CD8-positive, alpha-beta memory T cell (primary cell): ENCODE measurements at places on chromosomes 4 and X.

- DNase-seq, result no peak
Measured at GRCh38 chrX:55593756-55594257, 29.4 kb upstream of the FOXR2 start.

DNA sequence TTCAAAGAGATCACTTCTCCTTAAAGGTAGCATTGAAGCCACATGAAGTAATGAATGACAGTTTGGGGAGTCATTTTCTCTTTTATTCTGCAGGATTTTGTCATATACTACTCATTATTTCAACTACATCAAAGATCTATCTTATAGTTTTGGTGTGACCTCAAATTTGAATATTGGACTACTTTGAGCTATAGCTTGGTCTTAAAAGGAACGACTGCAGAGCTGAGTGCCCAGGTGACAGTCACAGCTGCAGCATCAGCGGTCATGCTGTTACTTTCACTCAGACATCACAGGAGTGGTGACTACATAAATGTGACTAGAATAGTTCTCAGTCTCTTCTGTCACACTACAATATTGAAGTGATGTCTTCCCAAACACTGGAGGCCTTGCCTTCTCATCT lies 10.7 kb upstream of the SPCS3 start:
- DNase-seq, result no peak

DNA sequence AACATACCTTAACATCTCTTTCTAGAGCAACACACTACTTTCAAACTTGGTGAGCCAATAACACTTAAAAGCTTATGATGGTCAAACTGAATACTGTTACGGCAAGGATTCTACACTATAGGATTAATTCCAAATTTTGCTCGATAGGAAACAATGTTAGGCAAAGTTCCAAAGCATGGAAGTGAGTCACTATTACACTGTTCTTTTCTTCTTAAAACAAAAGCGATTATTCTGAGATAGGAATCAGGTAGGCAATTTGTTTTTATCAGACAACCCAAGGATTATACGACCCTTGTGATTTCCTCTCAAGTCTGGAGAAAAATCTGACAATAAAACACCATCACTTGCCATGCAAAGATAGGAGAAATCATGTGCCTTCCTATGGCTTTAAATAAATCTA lies 81.5 kb downstream of the HUWE1 start:
- no peak for DNase-seq

DNA sequence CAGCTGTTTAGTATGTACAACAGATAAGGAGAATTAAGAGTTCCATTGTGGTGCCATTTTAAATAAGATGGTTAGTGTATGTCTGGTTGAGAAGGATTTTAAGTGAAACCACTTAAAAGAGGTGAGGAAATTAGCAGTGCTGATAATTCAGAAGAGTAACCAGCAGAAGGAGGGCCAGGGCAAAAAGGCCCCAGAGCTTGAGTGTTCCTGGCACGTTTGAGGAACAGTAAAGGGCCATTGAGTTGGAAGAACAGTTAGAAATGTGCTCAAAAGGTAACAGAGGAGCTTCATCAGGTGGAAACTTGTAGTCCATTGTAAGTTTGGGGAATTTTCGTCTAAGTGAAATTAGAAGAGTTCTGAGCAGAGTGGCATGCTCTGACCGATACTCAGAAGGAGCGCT lies 606.2 kb upstream of the ZFP42 start:
- DNase-seq, result no peak

DNA sequence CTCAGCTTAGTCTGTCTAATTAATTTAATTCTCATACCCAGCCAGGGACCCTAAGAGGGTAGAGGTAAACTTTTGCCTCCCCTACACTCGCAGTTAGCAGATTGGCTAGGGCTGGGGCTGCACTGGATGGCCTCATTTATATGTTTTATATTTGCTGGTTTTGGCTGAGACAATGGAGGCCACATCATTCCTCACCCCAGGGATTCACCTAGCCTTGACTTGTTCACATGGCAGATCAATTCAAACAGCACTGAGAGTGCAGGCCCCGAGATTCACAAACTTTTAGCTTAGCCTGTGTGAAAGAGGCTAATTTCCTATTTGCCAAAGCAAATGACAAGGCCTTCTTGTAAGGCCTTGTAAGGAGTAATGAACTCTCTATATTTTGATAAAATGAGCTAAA lies 844.4 kb downstream of the ARAP2 start:
- no peak for DNase-seq

DNA sequence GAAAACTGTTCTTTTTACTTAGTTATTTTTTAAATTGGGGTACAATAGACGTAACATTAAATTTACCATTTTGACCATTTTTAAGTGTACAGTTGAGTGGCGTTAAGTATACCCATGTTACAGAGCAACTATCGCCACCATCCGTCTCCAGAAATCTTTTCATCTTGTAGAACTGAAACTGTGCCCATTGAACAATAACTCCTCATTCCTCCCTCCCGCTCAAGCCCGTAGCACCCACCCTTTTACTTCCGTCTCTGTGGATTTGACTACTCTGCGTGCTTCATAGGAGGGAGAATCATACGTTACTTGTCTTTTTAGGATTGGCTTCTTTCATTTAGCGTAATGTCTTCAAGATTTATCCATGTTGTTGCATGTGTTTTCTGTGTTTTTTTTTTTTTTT lies 55.3 kb downstream of the TMEM131L start:
- no peak for DNase-seq

DNA sequence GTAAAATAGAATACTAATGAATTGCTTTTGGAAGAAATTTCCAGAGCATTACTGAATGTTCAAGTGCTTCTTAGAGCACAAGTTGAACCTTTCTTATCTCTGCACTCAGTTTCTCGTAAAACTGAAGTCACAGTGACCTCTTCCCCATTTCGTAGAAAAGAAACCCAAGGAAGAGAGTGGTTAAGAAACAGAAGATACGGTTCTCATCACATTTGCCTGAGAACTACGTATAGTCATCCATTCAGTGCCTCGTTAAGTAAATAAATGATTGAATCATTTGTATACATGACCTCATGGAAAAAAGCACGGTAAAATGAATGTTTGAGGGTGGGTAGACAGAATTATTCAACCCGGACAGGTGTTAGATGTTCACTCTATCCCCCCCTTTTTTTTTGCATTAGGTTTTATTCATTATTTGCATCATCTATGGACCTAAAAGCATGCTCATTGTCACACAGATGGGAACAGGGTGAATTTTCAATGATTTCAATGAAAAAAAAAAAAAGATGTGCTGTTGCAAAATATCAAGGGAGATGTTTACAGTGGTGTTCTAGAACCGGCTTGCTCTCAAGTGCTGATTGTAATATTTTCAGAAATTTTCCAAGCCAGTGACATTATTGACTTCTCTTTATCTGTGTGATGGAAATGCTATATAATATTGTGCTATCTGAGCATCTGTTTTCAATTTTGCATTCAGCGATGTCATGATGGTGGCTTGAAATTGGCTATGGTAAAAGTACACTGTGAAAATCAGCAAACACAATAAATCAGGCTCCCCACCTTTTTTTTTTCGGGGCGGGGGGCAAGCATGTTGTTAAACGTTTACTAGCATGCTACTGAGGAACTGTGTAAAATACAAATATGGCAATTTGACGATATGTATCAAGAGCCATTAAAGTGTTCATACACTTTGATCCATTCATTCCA lies 4.3 kb downstream of the RHOH start:
- no peak for DNase-seq

GRCh38 chr4:172740434-172740833 lies 428.2 kb upstream of the GALNT7 start:
- no peak for DNase-seq
